ENCODE measurements at places on chromosomes 6 and 20.

DNA sequence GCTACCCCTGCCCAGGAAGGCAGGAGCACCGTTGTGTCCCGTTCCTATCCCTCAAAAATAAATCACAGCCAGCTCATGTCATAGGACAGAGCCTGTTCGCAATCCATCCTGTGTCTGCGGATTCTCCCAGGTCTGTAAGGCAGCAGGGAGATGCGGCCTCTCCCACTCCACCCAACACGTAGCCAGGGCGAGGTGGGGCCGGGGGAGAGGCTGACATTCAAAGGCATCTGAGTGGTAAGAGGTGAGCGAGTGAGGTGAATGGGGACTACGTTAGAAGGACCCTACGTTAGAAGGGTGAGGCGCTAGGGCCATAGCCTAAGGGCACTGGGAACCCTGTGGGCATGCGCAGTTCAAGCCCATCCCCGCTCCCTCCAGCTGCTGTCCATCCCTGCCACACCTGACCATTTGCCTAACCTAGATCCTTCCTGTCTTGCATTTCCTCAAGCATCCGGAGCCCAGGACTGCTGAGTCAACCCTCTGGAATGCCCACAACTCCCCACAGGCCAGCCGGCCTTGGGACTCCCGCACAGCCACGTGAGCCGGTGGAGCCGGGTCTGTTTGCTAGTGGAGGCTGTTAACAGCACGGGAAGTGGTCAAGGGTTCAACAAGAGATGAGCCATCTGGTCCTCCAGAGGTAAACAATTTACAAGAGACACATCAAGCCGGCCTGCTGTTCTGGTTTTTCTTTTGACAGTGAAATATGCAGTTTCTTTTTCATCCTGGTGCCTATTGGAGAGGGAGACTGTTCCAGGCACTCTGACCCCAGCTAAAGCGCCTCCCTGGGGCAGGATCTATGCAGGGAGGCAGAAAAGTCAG, 45.9 kb downstream of the RIPOR3 start:
- DNase-seq: no peak

GRCh38 chr6:44132476-44132875, 5.1 kb downstream of the TMEM63B start:
- DNase-seq: no peak

DNA sequence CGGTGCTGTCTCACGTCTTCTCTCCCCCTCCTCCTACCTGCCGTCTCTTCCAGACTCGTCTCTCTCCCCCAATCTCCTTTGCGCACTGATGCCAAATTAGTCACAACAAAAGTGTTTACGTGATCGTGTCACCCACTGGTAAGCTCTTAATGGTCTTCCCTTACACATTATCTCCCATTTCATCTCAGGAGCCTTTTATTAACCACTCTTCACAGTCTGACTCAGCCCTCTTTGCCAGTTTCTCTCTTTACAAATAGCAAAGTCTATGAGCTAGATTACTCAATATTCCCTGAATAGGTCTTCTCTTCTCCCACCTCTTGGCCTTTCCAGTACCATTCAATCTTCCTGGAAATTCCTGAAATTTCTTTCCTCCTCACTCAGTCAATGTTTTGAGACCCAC, 247.0 kb downstream of the ESR1 start:
- no peak for DNase-seq

DNA sequence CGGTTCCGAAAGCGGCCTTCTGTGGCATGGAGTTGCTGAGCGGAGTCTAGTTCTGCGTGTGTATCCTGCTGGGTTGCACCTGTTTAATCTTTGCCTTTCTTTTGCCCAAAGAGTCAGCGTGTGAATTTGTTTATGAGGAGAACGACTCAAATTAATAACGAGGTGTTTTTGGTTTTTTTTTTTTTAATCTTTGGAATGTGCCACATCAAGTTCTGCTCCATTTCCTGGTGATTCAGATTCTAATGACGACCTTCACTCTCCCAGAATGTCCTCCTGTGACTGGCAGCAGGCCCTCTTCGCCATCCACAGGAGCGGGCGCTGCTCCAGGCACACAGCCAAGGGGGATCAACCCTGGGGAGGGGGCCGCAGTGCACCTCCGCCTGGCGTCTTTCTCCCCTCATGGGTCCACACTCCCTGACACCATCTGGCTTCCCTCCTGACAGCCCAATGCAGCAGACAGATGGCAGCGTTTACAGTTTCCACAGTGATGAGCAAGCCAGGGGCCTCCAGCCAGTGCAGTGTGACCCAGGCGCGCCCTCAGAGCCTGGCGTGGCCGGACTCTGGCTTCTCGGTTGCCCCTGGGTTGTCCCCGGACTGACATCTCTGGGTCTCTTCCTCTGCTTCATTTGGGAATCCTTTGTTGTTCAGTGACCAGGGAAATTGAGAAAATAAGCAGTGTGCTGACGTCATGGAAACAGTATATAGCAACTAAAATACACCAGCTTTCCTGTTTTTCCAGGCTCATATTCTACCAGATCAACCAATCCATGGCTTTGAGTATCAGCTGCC, 27.5 kb upstream of the AFDN start:
- no peak for DNase-seq

GRCh38 chr20:49479785-49480184, 2.7 kb downstream of the KCNB1 start:
- no peak for DNase-seq

DNA sequence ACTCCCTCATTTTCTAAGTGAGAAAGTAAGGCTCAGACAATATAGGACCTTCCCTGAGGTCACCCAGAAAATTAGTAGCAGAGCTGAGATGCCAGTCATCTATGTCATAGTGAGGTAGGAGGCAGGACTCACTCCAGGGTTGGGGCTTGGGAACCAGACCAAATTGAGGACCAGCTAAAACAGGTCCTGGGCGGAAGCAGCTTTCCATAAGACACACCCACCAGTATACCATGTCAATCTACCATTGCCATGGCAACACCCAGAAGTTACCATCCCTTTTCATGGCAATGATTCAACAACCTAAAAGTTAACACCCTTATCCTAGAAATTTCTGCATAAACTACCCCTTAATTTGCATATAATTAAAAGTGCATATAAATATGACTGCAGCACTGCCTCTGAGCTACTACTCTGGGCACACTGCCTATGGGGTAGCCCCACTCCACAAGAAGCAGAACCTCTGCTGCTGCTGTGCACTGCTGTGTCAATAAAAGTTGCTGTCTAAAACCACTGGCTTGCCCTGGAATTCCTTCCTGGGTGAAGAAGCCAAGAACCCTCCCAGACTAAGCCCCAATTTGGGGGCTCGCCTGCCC, 30.3 kb upstream of the OCSTAMP start:
- DNase-seq: no peak

- no peak for DNase-seq
Observed at GRCh38 chr6:114600381-114600780, 257.6 kb upstream of the HS3ST5 start.

GRCh38 chr20:47350691-47351545, 5.6 kb downstream of the ZMYND8 start:
- no peak for DNase-seq

GRCh38 chr6:152229330-152229729, 407.8 kb downstream of the SYNE1 start:
- no peak for DNase-seq

DNA sequence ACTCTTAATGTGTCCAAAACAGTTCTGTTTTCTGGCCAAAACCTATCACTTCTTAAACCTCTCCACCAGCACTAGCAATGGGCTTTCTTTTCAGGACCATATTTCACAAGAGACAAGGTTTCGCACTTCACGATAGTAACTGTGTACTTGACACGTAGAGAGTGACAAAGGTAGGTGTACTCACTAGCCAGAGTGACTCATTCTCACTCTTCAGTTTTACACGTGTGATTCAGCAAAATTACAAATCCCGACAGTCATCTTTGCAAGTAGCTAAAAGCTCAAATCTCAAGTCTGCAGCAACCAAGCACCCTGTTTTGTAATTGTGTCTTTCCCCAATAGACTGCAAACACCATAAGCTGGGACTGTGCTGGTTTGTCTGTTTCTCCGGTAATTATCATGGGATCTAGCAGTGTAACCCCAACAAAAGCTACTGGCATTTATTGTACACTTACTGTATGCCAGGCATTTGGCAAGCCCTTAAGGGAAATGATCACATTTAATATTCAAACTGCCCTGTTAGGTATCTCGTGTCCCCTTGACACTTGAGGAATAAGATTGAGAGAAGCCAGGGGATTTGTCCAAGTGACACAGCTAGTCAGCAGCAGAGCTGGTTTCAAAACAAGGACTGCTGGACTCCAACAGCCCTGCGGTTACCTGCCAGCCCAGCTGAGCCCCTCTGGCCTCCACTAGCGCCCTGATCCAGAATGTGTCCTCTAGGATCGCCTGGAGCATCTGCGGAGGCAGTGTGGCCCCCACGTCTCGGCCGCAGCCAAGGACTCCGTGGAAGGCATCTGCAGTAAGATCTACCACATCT, 9.9 kb downstream of the PCIF1 start:
- no peak for DNase-seq

- DNase-seq: peak; percentile 9
Observed at GRCh38 chr20:37564388-37565133, 36.9 kb upstream of the BLCAP start.

GRCh38 chr20:37922016-37922415, 19.1 kb downstream of the VSTM2L start:
- DNase-seq: no peak

DNA sequence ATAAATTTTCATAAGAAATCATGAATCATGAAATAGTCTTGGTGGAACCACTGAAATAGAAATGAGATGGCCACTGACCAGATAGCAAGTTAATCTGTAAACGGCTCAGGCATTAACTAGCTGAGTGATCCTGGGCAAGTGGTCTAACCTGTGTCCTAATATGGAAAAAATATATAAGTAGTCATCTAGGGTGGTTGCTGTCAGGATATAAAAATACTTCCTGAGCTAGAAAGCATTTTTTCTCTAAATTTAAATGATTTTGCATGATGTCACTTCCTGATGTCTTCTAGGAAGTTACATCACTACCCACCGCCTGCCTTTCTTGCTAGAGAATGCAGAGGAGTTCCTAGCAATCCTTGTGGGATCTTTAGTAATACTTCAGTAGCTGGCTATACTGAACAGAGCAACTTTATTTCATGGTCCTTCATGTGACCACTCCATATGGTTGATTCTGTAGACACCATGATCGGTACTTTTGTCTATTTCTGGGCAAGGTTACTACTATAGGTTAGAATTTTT, 228.1 kb upstream of the CEP162 start:
- no peak for DNase-seq

DNA sequence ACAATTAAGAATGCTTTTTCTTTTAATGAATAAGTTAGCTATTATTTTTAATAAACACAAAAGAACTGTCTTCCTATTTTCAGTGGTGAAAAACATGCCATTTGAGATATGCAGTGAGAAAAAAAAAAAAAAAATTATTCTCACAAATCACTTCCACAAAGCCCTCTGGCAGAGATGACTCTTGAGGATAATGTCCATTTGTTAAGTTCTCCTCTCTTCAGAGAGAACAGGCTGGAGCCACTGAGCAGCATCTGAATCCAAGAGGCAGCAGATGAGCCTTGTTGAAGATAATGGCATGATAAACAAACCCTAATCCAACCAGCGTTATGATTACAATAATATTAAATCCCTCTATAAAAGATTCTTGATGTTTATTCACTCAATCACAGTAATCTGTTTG, 105.0 kb downstream of the PTPRK start:
- no peak for DNase-seq

GRCh38 chr6:17420368-17420767, 27.0 kb downstream of the CAP2 start:
- no peak for DNase-seq

GRCh38 chr20:51616060-51616459, 73.5 kb upstream of the NFATC2 start:
- no peak for DNase-seq

DNA sequence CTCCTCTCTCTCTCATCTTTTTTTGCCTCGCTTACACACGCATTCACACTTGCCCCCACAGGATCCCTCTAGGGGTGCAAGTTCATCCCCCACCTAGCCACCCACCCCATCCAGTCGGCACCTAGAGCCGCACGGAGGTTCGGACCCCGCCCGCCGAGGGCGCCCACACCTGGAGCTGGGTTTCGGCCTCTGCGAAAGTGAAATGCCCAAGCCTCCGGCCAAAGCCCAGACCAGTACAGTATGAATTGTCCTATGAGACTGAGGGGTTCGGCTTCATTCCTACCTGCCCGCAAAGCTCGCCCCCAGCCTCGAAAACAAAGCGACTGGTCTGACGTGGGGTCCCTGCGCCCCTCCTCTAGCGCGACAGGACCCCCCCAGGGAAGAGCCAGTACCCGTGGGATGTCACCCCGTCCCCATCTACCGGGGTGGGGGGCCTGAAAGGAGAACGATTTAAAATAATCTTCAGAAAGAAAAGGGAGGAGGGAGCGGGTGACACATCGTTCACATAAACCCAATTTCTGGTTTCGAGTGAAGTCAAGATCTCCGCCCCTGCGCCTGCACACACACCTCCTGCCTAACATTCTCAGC, 1.5 kb downstream of the TFAP2A start:
- DNase-seq: no peak

- DNase-seq: no peak
Observed at GRCh38 chr6:43806043-43806757, 36.2 kb downstream of the VEGFA start.

GRCh38 chr20:24522452-24523330, 53.3 kb downstream of the SYNDIG1 start:
- DNase-seq: no peak

DNA sequence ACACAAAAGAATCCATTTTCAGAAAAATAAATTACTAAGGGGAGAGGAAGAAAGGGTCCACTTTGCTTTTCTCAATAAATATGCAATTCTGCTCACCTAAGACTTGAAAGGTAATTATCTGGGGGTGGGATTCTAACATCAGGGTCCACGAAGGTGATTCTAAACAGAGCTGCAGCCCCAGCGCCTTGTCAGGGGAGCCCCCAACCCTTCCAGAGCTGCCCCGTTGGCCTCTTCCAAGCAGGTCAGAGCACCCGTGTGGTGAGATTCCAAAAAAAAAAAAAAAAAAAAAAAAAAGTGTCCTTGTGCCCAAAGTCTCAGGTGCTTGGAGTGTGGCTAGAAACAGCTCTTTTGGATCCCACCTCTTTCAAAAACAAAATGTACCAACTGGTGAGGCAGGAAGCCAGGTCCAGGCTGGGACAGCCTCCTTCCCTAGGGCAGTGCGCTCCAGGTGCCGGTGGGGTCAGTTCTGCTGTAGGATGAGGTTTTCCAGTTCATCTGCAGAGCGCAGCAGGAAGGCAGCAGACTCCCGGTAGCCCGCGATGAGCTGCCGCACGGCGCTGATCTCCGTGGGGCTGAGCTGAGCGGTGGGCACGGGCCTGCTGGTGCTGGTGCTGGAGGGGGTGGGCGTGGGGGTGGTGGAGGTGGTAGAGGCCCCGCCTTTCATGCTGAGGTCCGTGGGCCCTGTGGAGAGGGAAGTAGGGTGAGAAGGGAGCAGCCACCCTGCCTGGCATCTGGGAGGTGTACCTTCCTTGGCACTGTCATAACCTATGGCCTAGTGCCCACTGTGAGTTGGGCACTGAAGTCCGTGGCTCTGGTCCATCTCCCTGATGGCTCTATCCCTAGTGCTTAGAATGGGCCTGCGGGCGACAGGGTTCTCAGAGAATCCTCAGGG, 89.3 kb downstream of the ASXL1 start:
- no peak for DNase-seq

DNA sequence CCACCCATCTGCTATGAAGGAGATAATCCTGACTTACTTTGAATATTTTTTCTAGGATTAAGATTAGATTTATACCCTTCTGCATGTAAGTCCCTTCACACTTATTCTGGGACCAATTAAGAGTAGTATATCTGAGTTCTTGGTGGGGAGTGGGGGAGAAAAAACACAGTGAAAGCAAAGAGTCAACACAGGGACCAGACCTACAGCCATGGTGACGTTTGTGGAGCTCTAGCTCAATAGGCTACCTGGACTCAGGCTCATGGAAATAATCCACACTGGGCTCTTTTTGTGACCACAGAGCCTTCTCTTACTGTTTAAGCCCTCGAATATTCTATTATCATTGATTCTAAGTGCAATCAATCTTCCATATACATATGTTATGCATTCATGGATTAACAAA, 491.4 kb downstream of the LMBRD1 start:
- no peak for DNase-seq

All from activated CD4-positive, alpha-beta T cell treated with anti-CD3 and anti-CD28 coated beads for 24 hours (primary cell).